ENCODE measurements at places on chromosomes 7 and 10.

DNA sequence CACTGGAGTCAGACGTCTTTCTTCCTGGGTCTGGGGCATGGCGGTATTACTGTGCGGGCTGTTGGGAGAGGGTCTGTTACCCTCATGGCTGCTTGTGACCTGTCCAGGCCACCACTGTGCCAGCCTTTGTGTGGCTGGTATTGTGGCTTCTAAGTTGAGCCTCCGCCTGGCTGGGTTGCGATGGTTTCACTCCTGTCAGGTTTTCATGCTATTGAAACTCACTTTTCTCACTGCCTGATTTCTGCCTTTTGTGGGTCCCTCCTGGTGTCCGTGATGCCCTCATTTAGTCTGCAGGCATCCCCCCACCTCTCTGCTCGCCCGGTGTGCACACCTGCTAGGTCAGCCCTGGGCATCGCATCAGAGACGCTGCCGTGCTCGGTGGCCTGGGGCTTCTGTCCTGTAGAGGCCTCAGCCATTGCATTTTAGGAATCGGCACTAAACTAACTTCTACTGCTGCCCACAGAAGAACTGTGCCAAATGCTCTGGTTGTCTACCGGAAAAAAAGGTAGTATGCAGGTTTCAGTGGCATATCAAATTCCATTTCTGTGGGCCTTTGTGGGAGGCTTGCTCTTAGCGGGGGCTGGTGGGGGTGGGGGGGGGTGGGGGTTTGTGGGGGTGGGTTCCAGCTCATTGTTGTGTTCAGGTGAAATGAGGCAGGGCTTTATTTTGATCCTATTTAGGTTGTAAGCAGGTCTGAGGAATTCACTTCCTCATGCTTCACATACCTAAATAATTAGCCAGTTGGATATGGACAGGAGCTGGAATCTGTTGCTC is 64.3 kb downstream of the MGMT start:
- DNase-seq = no peak

DNA sequence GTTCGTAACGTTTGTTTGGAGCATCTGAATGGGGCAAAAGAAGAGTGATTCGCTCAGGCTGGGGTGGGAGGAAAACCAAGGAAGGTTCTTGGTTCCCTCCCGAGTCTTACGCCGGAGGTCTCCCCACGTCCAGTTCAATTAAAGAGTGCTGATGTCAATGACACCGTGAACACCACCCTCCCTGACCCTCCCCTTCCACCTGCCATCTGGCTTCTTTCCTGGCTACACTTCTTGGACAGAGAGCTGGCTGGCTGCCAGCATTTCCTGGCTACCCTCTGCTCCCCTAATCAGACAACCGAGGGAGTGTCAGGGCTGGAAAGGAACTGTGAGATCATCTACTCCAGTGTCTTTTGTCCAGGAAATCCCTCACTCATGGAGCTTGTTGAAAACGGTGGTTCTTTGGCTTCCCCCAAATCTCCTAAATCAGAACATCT is 24.1 kb upstream of the FFAR4 start:
- DNase-seq = peak; percentile 46

DNA sequence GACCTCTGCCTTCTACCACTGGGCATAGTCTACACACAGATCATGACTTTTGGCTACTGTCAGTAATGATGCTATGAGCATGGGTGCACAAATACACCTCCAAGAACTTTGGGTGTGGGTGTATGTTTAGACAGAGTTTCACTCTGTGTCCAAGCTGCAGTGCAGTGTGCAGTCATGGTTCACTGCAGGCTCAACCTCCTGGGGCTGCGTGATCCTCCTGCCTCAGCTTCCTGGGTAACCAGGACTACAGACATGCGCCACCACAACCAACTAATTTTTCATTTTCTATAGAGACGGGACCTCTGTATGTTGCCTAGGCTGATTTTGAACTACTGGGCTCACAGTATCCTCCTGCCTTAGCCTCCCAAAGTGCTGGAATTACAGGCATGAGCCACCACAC is 194.4 kb downstream of the NSUN6 start:
- no peak for DNase-seq

DNA sequence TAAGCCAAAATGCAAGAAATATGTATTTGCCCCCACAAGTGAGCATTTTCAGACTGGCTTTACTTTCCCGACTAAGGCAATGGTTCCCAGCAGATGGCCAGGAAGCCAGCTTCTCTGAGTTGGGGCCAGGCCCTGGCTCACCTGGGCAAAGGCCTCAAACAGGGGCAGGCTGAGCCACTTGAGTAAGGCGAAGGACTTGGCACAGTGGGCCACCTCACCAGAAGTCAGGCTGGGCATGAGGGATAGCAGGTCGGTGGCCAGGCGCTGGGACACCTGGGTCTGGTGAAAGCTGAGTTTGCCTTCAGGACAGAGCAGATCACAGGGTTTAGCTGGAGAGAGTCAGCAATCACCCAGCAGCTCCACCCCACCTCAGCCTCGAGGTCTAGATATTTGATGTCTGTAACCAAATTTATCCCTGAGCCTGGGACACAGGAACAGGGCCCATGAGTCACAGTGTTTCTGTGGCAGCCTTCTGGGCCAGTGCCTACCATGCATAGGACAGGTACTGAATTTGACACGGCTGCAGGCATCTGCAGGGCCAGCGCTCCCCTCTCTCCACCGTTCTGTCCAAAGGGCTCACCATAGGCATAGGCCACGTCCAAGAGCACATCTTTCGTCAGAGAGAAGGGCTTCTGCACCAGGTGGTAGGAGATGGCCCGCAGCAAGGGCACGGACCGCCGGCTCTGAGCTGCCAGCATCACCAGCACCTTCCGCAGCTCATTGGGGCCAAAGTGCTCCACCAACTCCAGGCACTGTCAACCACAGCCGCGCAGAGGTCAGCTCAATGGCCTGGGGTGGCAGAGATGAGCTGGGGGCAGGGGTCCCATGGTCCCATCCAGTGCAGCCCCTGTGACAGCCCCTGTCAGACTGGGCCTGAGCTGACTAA is 7.3 kb downstream of the TBRG4 start:
- no peak for DNase-seq

GRCh38 chr7:44846816-44847508 is 925 bp downstream of the H2AZ2 start:
- no peak for DNase-seq

- DNase-seq = no peak
Observed at GRCh38 chr7:143892527-143893300, 9.3 kb downstream of the TCAF1 start.

- DNase-seq = no peak
Observed at GRCh38 chr10:132856869-132857524, 71.0 kb upstream of the NKX6-2 start.

DNA sequence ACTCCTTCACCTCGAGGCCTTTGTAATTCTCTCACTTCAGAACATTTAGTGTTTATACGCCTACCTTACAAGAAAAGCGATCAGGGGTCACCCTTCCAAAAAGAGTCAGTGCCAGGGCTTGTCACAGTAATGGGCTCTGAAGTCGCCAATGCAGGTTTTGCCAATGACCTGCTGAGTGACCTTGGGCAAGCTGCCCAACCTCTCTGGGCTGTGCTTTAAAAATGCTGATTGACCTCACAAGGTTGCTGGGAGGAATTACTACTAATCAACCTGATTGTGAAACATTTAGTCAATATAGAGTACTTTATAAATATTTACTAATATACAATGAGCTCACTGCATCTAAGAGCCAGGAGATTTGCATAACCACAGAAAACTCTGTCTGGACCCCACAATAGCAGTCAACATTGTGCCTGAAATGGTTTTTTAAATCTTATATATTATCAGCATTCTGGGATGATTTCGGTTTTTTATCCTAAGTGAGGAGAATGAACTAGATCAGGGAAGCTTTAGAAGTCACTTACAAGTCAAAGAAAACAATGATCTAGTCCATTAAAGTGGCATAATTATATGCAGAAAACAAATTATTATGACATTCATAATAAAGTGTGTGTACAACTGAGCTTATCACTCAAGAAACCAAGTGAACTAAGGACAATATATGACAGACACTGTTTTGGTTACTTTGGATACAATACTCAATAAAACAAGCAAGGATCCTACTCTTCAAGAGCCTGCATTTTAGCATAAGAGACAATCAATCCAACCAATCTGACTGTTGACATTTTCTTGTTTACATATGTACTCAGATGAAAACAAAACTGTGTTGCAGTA is 290.5 kb downstream of the SORCS1 start:
- DNase-seq = no peak

GRCh38 chr10:79142064-79142491 is 73.3 kb downstream of the ZMIZ1 start:
- DNase-seq = no peak

GRCh38 chr10:88045096-88045495 is 181.7 kb downstream of the PTEN start:
- no peak for DNase-seq

GRCh38 chr7:156004265-156005201 is 192.3 kb upstream of the SHH start:
- no peak for DNase-seq

- no peak for DNase-seq
Observed at GRCh38 chr10:118792526-118792925, 37.8 kb upstream of the CACUL1 start.
